Metanephros (tissue), 2 donors: ENCODE measurements at places on chromosomes 6 and 20. TPM values are rescaled to one million over a fixed set of nuclear protein-coding genes. Genes with fewer than 3 reads are reported as not detected.

HTR1E gene
- total RNA-seq, result 0.93 TPM

B4GALT5 gene
- 30.2 TPM for total RNA-seq

PTPRT gene
- total RNA-seq, result 1.6 TPM

FOXC1 gene
- 49.3 TPM for total RNA-seq

BEND6 gene
- 2.5 TPM for total RNA-seq

MRAP2 gene
- 4.7 TPM for total RNA-seq

STMND1 gene
- total RNA-seq, result not detected

MRPS26 gene
- 50.9 TPM for total RNA-seq

TFAP2D gene
- not detected for total RNA-seq

SIRPG gene
- total RNA-seq, result 0.18 TPM

KCNG1 gene
- total RNA-seq, result 5.8 TPM

GABRR1 gene
- 2.0 TPM for total RNA-seq

MUCL3 gene
- not detected for total RNA-seq

C6orf58 gene
- total RNA-seq, result not detected

PMEPA1 gene
- 14.2 TPM for total RNA-seq

RAET1L gene
- total RNA-seq, result not detected

FLRT3 gene
- 57.6 TPM for total RNA-seq

HUS1B gene
- 3.0 TPM for total RNA-seq

C4B gene
- total RNA-seq, result 45.4 TPM

NFS1 gene
- 47.8 TPM for total RNA-seq

BCAS1 gene
- total RNA-seq, result 3.3 TPM

VNN1 gene
- total RNA-seq, result 0.35 TPM

CLDN20 gene
- 0.29 TPM for total RNA-seq

C6orf15 gene
- total RNA-seq, result not detected

VPS52 gene
- 54.4 TPM for total RNA-seq

SLC23A2 gene
- total RNA-seq, result 24.9 TPM

RAE1 gene
- 37.9 TPM for total RNA-seq

CAGE1 gene
- not detected for total RNA-seq

MLN gene
- 0.53 TPM for total RNA-seq
